ENCODE measurements at places on chromosomes 7 and 10.

- DNase-seq = no peak
Measured at GRCh38 chr10:63115732-63116383, 17.3 kb upstream of the NRBF2 start.

DNA sequence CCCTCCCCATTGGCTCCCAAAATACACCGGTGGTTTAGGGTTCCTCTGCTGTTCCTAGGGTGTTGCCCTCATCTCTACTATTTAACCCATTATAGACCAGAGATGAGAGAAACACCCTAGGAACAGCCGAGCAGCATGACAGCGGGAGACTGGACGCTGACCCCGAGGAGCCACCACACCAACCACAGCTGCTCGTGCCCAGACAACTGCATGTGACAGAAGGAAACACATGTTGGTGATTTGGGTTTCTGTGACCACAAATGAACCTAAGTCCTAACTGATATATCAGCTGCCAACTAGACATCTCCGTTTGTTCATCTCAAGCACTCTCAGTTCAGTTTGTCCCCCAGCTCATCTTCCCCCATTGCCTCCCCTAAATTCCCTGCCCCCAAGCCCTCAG lies 13.4 kb downstream of the CFAP43 start:
- DNase-seq = no peak

DNA sequence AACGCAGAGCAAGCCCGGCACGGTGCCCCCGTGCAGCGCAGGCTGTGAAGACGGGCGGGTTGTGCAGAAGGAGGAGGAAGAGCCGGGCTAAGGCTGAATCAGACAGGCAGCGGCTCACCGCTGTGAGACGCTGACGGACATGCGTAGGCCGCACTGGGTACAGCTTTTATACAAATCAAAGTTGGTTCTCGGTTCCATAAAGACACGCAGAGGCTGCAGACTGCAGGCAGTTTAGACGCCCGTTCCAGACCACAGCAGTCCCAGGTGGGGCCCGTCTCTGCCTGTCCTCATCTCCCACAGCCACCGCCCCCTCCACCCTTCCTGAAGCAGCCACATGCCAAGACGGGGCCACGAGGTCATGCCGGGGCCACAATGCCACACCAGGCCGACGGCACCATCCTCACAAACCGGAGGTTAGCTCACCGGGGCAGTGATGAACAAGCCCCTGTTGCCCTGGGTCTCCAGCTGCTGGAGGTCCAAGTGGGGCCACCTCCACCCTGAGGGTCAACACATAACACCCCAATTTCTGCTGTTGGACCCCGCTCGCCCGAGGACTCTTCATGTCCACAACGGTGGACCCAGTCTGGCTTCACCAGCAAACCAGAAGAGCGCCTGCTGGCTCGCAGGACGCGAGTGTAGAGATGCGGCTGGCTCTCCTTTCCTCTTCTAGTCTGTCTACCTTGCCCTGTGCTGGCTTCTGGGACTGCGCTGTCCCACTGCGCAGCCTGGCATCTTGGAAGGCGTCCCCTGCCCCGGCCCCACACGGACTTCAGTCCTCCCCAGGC lies 227.2 kb downstream of the ELFN1 start:
- DNase-seq = no peak

- DNase-seq = peak; percentile 9
Measured at GRCh38 chr7:158672975-158673374, 31.6 kb downstream of the NCAPG2 start.

DNA sequence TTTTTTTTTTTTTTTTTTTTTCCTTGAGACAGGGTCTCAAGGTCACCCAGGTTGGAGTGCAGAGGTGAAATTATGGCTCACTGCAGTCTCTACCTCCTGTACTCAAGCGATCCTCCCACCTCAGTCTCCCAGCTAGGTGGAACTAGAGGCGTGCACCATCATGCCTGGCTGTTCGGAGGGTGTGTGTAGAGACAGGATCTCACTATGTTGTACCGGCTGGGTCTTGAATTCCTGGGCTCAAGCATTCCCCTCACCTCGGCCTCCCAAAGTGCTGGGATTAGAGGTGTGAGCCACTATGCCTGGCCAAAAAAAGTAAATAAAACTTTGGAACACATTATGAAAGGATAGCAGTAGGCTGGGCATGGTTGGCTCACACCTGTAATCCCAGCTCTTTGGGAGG lies 39.6 kb upstream of the TNPO3 start:
- no peak for DNase-seq

DNA sequence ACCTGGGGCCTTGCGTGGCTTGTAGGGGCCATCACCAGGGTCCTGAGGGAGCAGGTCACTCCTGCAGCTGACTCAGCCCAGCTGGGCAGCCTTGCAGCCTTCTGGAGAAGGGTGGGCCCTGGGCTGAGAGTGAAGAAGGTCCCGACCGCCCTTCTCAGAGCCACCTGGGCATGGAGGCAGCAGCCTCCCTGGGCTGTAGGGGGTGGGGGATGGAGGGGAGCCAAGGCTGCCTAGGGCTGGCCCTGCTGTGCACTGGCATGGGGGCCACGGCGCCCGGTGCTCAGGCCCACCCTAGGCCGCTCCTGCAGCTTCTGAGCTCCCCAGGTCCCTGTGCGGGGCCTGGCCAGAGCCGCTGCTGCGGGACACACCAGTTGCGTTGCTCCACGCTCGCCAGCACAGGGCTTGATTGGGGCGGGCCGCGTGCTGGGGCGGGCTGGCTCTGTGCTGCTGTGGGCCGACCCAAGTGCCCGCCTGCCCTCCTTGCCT lies 63.6 kb upstream of the NKX6-2 start:
- DNase-seq = no peak

All from suppressor macrophage treated with lipopolysaccharide for 4 hours (primary cell).